ENCODE measurements at places on chromosomes 11 and 22.

DNA sequence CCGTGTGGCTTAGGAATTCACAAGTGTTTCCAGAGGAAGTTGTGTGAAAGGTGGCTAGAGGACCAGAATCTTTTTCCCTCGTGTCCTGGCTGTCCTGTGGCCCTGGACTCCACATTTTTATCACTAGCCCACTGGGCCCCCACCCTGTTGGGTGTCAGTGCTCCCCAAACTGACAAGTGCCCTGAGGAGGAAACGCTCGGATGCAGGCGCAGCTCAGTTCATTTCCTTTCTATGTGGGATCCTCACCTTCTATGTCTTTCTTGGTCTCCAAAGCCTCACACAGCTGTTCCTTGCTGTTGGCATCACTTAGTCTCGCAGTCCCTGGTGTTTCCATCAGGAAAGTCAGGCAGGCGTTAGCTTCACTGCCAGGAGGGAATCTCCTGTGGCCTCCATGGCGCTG is 68.0 kb upstream of the KCNQ1OT1 start:
- DNase-seq = no peak

- no peak for DNase-seq
Measured at GRCh38 chr22:17587629-17588028, 24.3 kb downstream of the SLC25A18 start.

DNA sequence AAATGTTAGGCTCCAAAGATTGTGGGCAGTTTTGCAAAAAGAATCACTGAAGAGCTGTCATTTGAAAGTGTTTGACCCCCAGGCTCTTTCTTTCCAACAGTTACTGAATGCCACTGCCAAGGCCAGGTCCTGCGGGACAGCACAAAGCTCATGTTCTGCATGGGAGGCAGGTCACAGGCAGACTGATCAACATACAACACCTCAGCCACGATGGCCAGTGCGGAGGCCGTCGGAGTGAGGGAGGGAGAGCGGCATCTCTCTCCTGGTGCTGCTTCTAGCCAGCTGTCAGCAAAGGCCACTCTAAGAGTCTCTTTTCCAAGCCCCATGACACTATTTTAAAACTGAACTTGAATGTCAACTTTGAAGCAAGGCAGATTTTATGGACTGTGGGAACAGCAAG is 49.9 kb downstream of the ARFGAP3 start:
- no peak for DNase-seq

- DNase-seq = no peak
Measured at GRCh38 chr22:29207243-29207550, 1.5 kb downstream of the EMID1 start.

DNA sequence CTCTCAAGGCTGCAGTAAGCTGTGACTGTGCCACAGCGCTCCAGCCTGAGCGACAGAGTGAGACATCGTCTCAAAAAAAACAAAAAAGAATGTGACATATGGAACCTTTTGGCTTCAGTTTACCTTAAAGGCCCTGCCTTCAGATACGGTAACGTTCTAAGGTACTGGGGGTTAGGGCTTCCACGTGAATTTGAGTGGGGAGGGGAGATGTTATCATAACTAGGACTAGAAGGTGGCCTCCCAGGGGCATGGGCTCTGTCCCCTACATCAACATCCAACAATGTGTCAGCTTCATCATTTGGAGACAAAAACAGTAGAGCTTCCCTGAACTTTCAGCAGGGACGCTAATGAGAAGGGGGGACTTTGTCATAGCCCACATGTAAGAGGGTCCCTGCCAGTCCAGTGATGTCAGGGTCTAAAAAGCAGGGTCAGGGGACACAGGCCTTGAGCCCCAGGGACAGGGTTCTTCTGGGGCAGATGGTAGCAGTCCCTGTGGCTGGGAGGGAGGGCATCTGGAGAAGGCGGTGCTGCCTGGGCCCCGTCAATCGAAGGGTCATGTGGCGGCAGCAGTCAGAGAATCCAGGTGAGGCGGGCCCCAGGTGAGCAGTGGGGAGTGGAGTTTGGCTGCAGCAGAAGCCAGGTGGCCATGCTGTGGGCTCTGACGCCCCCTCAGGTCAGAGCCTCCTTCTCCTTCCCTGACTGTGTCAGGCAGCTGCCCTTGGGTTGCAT is 79.8 kb downstream of the BCR start:
- DNase-seq = no peak

DNA sequence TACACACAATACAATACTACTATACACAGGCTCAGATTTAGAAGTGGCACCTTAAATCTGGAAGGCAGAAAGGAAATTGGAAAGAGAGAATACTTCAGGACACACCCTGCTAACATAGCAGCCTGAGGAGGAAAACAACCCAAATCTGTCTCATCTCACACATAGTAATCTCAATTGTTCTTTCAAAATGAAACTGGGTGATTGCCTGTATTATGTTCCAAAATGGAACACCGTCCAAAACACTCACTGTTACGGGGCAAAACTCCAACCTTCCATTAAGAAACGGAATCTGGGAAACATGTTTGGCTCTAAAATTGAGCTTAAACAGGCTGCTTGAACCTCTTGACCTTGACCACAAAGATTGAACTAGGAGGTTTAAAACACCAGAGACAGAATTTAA is 572.6 kb downstream of the OPCML start:
- DNase-seq = no peak
